Osteocyte (in vitro differentiated cells): ENCODE measurements at places on chromosomes 7 and 10. TPM values are rescaled to one million over a fixed set of nuclear protein-coding genes. Genes with fewer than 3 reads are reported as not detected.

The MEST gene
- 367 and 380 TPM in 2 replicates for total RNA-seq

The FGL2 gene
- total RNA-seq, result 0.08 and 0.16 TPM in 2 replicates

The PLA2G12B gene
- total RNA-seq, result not detected in 2 replicates

The NUTM2A gene
- total RNA-seq, result 1.2 and 1.5 TPM in 2 replicates

The PSPH gene
- 31.0 and 33.6 TPM in 2 replicates for total RNA-seq

The PIK3AP1 gene
- total RNA-seq, result 0.19 and 0.39 TPM in 2 replicates

The CALHM1 gene
- not detected in 2 replicates for total RNA-seq

GRCh38 chr7:36280840-36281812, 108.5 kb upstream of the ANLN start:
- no peak for DNase-seq

DNA sequence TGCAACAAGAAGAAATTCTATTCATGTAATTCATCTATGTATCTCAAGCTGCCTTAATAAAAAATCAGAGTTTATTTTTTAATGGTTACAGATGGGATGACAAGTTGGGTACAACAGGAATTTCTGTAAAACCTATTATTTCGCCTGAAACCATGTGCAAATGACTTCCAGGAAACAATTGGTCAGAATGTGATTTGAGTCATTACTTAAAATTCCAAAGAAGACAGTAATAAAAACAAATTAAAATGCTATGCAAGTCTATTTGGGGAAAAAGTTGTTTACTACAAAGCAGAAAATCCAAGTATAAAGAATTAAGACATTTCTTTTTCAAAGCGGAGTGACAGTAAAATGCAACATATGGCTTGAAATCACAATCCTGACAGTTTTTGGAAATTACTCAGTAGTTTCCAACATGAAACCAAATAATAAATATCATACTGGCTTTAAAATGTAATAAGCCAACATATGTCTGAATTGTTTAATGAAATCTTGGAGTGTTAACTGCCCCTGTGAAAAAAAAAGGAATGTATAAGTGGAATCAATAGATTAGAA, 41.5 kb upstream of the SEMA3C start:
- DNase-seq, result no peak

DNA sequence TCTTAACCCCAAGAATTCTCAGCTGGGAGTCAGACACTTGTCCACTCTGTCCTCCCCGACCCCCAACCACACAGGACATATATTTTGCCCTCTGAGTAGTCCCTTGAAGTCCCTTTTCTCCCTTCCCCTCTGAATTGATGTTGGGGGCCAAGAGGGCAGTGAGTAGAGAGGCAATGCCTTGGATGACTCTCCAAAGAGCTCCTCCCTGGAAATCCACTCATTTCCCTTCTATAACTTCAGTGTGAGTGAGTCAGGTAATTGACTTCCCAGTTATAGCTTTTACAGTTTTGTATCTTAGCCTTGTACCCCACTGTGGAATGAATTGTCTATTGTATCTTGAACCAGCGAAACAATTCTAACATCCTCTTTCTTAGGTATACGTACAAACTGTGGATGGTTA, 9.2 kb upstream of the ODAD2 start:
- DNase-seq, result no peak

GRCh38 chr10:50988792-50989191, 85.5 kb upstream of the PRKG1 start:
- DNase-seq, result no peak

DNA sequence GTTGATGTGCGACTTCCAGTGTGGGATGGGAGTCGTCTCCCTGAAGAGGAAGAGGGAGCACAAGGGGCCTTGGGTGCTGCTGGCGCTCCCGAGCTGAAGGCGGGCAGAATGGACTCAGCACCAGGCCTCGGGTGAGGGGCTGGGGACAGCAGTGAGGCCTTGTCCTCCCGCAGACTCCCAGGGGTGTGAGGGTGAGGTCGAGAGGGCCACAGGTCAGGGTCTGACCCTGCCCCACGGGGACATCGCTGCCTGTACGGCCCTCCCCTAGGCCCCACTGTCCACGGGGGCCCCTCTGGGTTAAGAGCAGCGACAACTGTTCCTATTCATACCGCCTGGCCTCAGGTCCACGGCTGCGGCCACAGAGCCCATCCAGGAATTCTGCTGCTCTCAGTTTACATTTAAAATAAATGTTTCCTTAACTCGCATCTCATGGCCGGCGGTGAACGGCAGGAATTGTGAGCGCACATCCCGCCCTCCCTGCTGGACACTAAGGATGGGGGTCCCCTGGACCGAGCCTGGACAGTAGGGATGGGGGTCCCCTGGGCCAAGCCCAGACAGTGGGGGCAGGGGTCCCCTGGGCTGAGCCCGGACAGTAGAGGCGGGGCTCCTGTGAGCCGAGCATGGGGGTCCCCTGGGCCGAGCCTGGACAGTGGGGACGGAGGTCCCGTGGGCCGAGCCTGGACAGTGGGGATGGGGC, 61.7 kb downstream of the PDGFA start:
- DNase-seq, result no peak

- no peak for DNase-seq
Observed at GRCh38 chr10:32618482-32618881, 172.5 kb downstream of the CCDC7 start.

GRCh38 chr10:7046615-7047014, 364.2 kb downstream of the SFMBT2 start:
- no peak for DNase-seq

DNA sequence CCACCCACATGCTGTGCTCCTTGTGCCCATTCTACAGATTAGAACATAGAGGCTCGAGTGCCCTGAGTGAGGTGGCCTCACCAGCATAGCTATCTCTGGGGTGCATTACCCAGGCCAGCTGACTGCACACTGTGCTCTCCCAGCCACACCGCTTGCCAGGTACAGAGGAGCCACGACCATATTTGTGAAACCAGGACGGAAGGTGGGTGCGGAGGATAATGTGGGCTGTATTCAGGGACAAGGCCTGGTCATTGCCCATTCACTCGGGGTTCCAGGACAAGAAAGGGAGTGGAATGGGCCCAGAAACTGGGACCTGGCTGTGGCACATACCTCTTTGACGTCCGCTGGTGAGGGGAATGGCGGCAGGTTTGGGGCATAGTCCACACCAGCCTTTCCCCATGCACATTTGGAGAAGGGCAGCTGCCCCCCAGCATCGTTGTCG, 236.0 kb downstream of the TNS3 start:
- no peak for DNase-seq

DNA sequence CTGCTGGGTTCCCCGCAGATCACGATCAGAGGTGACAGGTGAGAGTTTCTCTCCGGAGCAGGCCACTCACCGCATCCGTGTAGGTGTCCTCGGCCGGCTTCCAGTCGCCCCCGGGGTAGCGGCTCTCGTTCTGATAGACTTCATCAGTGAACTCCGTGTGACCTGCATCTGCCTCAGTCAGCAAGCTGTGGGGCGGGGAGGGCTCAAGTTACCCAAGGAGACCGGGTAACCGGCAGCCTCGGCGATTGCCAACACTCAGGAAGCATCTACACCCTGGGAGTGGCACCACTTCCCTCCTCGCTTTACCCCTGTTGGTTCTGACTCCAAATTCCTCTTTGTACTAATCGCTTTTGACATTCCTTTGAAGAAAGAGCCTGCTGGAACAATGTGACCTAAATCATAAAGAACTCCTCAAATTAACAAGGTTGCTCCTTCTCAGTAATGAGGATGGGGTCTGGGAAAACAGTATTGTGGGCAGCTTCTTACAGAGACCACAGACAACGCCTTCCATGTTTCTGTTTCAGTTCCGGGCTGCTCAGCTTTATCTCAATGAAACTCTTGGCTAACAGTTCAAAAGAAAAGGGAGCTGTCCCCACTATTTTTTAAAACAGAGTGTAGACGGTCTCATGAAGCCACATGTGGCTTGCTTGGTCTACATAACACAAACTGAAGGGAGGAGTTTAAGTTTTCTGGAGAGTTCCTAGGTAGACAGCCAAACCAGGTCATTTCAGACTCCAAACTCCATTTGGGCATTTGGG, 118.1 kb downstream of the MYOF start:
- no peak for DNase-seq

DNA sequence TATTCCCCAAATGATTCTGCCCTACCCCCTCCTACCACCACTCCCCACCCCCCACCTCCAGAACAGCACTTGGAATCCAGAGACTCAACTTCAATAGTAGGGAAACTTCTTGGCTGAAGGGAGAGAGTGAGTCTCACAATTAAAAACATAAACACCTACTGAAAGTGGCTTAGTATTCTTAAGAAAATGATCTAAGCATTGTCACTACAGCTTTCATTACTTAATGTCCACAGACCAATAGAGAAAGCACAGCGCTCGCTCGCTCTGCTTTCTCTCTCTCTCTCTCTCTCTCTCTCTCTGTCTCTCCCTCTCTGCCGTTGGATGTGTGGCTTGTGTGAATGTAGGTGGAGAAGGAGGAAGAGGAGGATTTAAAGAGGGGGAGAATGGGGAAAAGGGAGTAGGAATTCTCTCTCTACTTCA, 1.5 kb upstream of the SEMA3A start:
- DNase-seq, result no peak

GRCh38 chr7:85851571-85852193, 664.8 kb upstream of the SEMA3D start:
- no peak for DNase-seq
